ENCODE measurements at places on chromosomes 7 and 10.
A peak's percentile ranks its signal among the peaks of the same experiment; 100 is the strongest.

DNA sequence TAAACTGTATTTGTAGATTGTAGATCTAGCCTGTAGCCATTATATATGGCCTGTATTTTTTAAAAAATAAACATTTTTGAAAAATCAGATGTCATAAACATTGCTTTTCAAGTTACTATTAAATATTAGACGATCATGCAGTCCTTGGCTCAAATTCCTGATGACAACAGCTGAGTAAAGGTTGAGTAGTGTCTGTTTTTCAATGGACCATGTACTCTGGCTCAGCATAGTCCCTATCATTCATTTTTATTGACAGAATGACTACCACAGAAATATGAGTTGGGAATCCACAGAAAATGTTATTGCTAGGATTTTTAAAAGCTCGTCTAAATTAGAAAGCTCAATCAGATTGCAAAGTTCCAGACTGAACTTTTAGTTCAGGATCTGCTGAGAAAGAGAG is 145.4 kb downstream of the SORCS1 start:
- DNase-seq: no peak

GRCh38 chr10:114647545-114648138 is 10.4 kb downstream of the ABLIM1 start:
- DNase-seq: no peak

GRCh38 chr7:149006345-149006725 is 22.0 kb downstream of the PDIA4 start:
- no peak for DNase-seq

GRCh38 chr10:132928261-132928660 is 14.1 kb downstream of the CFAP46 start:
- no peak for DNase-seq

GRCh38 chr10:80168679-80169380 is 36.3 kb downstream of the PLAC9 start:
- DNase-seq: peak; percentile 15

- no peak for DNase-seq
These were observed 8.3 kb upstream of the ARHGAP12 start for GRCh38 chr10:31936933-31937332.

DNA sequence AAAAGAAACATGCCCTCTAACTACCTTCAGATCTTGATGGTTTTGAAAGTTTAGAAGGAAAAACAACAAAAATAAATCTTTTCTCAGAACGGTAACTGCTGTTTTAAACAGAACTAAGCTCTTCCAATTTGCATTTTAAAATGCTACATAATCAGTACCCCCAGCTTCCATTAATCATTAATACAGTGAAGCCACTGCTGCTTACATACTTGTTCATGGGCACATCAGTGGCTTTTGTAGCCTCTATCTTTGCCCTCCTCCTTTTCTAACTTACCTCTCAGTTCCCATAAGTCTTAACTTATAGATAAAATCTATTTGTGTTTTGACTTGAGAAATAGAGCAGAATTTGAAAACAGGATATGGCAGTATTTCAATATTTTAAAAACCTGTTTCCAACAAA is 109.1 kb downstream of the POLL start:
- DNase-seq: no peak

DNA sequence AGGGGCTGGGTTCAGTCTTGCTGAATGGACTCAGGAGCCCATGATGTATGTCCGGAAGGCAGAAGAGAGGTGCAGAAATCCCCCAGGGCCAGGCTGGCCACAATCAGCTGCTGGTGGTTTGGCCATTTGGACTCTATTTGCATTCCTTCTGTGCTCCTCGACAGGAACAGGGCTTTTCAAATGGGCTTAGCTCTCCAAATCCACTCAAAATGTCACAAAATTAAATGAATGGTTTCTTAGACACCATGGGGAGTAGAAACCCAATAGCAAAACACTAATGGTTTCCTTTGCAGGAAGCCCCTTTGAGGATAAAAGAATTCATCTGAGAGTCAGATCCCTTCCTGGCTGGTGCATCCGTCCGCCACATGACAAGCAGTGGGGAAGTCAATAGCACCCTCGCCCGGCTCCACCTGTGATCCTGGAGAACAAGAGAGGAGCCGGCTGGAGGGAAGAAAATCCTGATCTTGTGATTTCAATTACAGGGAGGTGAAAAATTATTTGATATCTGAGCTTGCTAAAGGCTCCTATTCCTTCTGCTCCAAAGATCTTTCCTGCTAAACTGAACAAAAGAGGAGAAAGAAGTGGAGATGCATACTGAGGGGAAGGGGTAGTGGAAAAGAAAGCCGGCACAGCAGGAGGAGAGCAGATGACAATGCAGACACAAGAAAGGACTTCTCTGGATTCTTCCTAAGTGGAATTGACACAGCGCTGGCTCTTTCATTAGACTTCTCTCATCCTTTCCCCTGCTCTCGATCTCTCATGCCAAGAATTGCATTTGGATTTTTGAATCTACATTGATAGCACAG is 190.7 kb downstream of the C7orf25 start:
- no peak for DNase-seq

- no peak for DNase-seq
These were observed 175.5 kb upstream of the KLF6 start for GRCh38 chr10:3960496-3960895.

DNA sequence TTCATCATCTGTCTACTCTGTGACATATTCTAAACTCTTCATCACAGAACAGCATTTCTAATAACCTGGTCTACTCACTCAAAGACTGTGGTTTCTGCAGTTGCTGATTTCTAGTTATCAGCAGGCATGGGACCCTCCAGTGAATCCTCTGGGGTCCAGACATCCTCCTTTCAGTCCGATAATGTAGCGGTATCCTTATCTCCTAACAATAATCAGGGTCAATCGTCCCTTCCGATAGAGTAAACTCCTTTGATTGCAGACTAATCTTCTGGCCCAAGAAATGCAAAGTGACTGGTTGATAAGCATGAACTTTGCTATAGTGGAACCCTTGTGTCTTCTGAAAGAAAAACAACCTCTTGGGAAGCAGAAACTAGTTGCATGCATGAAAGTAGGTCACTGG is 1209.8 kb upstream of the CELF2 start:
- no peak for DNase-seq

GRCh38 chr10:24254180-24254579 is 45.2 kb downstream of the KIAA1217 start:
- no peak for DNase-seq

GRCh38 chr7:124452186-124452585 is 313.4 kb downstream of the GPR37 start:
- DNase-seq: no peak

DNA sequence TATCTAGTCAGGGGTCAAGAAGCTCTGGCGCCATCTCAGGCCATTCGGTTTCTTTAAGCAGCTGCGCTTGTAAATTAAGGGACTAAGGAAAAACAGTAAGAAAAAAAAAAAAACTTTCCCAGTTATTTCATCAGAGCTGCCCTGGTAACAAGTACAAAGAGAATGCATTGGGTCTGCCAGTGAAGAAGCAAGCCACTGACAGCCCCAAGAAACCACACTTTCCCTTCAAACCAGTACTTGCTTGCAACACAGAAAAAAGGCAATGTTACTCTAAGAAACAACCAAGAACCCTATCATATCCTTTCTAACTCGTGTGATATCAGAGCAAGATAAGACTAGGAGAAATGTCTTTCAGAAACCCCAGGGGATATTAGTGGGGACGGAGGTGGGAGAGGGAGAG is 40.6 kb upstream of the AOAH start:
- no peak for DNase-seq

- DNase-seq: no peak
These were observed 1.1 kb downstream of the ADRA2A start for GRCh38 chr10:111077785-111078504.

GRCh38 chr7:80312139-80312661 is 177.6 kb downstream of the GNAI1 start:
- no peak for DNase-seq

DNA sequence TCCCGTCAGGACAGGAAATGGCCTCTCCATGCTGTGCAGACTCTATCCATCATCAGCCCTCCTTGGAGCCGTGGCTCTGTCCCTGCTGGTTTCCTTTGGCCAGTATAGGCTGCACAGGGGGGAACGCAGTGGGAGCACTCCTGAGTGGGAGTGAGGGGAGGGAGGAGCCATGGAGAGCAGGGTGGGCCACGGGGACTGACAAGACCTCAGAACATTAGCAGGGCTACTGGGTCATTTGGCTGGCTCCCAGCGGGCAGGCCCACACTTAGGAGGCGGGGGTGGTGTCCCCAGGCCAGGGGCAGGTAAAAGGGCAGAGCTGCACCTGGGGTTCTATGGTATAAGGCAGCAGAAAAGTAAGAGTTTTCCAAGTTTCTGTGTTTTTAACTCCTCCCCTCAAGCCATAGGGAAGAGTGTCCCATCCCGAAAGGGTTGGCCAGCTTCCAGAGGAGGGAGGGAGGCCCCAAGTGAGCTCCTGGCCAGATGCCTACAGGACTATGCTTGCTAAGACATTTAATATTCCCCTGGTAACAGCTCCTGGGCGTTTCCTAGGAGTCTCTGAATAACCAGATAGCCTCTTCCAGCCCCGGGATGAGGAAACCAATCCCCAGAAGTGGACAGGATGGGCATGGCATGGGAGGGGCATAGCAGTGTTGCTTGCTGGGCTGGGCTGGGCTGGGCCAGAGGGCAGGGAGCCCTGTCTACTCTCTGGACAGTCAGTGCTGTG is 5.5 kb upstream of the OPN4 start:
- no peak for DNase-seq

DNA sequence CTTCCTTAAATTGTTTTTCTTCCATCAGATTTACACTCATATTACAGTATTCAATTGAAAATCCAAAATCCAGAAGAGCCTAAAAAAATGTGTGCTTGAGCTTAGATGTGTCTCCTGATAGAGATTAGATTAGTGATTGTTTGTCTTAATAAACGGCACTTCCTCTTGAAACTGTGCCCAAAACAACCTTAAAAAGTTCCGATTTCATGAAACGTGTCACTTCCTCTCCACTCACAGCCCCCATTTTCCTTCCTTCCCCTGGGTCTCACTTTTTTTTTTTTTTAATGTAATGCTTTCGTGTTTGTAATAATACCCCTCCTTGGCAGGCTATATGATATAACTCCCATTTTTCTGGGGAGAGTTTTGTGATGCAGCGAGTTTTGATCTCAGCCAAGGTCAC is 114.8 kb upstream of the ADO start:
- DNase-seq: no peak

DNA sequence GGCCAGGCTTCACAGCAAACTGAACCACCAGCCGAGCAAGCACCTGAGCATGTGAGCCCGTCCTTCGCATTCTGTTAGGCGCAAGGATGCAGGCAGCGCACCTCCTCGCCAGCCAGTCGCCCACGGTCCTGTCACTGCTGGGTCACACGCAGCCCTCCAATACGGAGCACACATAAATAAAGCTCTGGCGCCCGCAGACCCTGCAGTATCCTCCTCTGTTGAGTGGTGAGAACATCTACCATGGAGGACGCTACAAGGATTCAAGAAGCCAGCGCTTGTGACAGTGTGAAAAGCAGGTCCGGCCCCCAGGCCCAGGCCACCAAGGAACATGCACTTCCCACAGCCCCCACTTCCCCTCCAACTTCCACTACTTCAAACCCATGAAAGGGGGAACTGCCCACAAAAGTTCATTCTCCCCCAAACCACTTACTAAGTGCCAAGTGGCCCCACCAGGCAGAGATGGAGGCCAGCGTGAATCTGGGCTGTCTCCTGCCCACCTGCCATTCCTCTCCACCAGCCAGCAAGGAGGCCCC is 34.8 kb downstream of the VOPP1 start:
- no peak for DNase-seq

DNA sequence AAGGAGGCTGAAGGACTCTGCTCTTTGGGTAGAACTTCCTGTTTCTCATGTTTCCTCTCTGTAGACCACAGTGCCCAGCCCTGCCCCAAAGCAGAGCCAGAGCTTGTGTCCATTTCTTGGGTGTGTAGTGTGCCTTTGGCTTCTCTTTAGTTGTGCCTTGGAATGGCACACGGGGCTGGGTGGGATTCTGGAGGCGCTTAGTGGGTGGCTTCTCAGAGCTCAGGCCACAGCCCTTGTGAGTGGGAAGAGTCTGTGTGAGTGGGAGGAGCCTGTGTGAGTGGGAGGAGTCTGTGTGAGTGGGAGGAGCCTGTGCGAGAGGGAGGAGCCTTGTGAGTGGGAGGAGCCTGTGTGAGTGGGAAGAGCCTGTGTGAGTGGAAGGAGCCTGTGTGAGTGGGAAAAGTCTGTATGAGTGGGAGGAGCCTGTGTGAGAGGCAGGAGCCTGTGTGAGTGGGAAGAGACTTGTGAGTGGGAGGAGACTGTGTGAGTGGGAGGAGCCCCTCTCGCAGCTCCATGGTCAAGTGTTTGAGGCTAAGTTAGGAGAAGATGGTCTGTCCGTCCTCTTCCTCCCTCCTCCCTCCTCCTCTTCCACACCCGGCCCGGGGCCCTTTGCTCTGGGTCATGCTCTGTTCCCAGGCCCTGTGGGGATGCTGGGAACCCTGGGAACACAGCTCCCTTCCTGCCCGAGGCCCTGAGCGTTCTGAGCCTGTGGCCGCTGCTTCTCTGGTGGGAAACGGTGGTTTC is 153.0 kb downstream of the GRK5 start:
- DNase-seq: no peak

DNA sequence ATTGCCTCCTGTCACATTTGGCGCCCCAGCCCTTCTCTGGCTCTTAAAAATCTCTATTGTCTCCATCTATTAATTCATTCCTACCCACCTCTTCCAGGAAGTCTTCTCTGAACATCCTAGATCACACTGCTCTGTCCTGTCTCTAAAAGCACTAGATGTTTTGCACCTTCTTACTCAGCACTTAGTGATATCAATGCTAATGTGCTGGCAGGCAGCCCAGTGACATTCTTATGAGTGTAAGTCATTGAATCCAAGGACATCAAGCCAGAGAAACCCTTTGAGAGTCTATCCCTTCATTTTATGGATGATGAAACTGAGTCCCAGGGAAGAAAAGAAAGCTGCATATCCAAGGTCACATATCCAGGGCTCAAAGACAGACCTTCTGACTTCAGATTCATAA is 48.3 kb upstream of the PAX2 start:
- DNase-seq: no peak

- DNase-seq: no peak
These were observed 61.2 kb upstream of the FAM20C start for GRCh38 chr7:130875-131780.

- no peak for DNase-seq
These were observed 108.3 kb downstream of the NKX6-2 start for GRCh38 chr10:132677473-132678227.

DNA sequence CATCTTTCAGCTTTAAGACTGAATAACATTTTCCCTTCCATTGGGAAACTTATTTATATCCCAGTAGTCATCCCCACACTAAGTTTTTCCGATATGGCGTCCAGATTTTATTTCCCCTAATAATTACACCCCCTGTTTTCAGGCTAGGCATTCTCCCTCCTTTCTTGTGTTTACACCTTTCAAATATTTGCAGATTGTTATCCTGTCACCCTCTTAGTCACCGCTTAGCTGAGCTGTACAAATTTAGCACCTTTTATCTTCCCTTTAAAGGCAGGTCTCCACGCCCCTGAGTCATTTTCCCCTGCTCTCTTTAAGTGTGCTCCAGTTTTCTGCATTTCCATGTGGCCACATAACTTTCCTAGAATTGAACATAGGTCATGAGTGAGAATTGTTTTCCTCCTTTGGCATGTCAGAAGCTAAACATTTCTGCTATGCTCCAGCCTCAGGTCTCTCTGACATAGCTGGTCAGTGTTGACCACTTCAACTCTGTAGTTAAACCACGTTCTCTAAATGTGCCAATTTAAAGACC is 47.4 kb downstream of the LRRC4 start:
- no peak for DNase-seq

- no peak for DNase-seq
These were observed 211.2 kb downstream of the FAM107B start for GRCh38 chr10:14563359-14563940.
